ENCODE measurements at places on chromosomes 1 and 21. TPM values are rescaled to one million over a fixed set of nuclear protein-coding genes. Genes with fewer than 3 reads are reported as not detected.

The WNT3A gene
- total RNA-seq, result not detected

DNA sequence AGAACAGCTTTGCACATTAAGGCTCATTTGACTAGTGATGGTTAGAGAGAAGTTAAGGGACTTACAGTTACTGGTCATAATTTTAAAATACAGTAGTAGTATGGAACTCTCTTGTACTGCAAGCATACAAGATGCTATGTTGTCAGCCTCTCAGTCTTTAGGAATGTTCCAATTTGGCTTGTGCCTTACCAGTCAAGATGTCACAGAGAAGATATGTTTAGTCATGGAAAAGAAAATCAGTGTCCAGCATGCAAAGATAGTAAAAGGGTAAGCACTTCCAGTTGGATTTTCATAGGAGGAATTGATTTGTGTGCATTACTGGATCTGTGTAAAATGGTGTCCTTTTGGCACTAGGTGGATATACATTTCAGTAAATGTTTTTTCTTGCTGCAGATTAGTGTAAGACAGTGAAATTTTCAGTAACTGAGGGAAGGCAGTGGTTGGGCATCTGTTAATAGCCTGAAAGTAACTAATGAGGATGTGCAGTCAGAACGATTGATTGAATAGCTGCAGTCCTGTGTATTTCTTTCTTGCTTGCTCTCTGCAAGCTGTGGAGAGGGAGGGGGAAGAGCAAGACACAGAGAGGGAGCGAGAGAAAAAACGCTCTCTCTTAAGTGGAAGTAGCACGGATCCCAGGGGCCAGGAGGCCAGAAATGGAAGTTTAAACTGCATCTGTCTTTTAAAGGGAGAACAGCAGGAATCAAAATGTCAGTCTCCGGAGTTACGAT, 108.2 kb downstream of the CLEC20A start:
- DNase-seq, result peak; percentile 38

The OR6N1 gene
- not detected for total RNA-seq

DNA sequence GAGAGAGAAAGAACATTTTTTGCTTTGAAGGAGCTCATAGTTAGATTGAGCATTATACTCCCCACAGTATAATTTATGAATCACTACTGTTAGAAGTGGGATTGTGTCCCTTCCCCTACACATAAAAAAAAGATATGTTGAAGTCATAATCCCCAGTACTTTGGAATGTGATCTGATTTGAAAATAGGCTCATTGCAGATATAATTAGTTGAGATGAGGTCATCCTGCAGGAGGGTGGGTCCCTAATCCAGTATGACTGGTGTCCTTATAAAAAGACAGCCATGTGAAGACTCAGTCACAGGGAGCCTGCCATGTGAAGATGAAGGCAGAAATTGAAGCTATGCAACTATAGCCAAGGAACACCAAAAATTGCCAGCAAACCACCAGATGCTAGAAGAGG, 76.4 kb downstream of the TGFB2 start:
- no peak for DNase-seq

- no peak for DNase-seq
Measured at GRCh38 chr21:45560106-45561021, 18.1 kb upstream of the SLC19A1 start.

GRCh38 chr21:20030390-20030789, 967.8 kb upstream of the NCAM2 start:
- DNase-seq, result no peak

DNA sequence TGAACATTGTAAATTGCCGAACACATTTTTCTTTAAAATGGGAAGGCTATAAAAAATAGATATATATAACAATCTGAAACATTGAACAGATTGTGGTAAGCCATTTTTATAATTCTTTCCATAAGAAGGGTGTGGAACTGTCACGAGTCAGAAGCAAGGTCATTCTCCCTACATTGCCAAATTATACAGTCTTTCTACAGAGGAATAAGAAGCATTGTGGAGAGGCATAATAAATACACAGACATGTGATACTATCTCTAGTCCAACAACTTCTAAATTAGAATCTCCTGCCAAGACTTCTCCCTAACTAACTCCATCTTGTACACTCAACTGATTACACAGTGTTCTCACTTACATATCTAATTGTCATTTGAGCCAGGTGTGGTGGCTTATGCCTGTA, 227.9 kb downstream of the CENPF start:
- no peak for DNase-seq

DNA sequence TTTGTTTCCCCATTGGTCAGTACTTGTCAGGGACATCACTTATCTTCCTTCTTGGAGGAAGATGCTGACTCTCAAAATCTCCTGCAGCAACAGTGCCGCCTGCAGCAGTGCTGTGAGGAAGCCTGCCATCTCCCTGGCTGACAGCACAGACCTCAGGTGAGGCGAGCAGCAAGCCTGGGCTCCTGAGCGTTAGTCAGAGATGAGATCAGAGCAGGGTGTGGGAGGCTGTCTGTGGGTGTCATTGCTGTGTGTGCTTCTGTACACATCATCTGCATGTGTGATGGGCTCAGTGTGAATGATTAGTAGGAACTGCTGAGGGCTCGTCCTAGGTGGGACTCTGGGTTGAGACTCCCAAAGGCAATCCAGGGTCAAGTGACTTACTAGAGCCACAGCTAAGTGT, 6.1 kb downstream of the STRIP1 start:
- no peak for DNase-seq

DNA sequence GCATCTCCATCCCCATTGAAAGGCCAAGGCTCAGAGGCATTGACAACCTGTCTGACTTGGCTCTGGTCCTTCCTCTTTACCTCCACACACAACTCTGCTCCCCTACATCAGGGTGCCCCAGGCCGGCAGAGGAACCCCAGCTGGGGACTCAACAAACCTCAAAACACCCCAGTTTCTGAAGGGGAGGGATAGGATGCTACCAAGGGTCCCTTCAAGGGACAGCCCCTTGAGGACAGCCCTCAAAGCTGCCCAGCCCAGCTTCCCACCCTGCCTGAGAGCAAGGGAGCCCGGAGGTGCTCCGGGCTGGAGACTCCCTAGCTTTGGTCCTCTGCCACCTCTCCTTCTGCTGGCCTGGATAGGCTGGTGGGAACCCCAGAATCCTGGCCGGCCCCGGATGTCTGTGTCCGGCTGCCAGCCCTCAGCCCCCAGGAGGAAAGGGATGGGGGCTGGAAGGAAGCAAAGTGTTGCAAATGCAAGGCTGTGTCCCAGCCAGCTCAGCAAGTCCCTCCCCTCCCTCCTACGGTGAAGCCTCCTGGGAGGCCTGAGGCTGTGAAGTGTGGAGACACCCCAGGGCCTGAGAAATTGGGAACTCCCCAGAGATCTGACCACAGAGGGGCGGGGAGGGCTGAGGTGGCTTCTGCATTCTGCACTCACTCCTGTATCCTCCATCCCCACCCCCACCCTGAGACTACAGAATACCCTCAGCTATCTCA, 1.1 kb upstream of the MARCKSL1 start:
- DNase-seq, result no peak

The COL16A1 gene
- total RNA-seq, result 156 TPM

GRCh38 chr21:14862794-14863720, 201.7 kb downstream of the NRIP1 start:
- DNase-seq, result peak; percentile 62

DNA sequence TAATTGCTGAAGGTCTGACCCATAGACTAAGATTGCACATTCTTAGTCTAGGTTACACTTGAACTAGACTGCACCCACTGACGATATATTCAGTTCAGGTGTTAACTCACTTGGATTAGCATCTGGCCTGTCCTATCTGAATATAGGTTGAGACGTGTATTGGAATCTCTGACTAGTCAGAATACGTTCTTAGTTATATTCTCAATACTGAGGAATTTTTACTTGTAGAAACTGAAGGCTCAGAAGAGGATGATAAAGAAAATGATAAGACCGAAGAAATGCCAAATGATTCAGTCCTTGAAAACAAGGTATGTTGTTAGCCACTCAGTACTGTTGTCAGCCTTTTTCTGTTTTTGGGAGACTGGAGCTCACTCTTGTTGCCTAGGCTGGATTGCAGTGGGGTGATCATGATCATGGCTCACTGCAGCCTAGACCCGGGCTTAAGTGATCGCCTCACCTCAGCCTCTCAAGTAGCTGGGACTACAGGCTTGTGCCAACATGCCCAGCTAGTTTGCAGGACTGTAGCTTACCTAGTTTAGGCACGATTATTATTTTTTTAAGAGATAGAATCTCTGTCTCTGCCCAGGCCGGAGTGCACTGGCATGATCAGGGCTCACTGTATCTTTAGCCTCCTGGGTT, 10.8 kb downstream of the CCDC17 start:
- DNase-seq, result no peak

GRCh38 chr1:95888941-95889390, 655.0 kb downstream of the RWDD3 start:
- no peak for DNase-seq

GRCh38 chr1:20578062-20578461, 10.8 kb upstream of the CDA start:
- no peak for DNase-seq

- peak; percentile 66 for DNase-seq
Measured at GRCh38 chr1:156508205-156508954, 7.8 kb upstream of the MEF2D start.

All from fibroblast of villous mesenchyme (primary cell).